ENCODE measurements at places on chromosomes 13 and 19.

DNA sequence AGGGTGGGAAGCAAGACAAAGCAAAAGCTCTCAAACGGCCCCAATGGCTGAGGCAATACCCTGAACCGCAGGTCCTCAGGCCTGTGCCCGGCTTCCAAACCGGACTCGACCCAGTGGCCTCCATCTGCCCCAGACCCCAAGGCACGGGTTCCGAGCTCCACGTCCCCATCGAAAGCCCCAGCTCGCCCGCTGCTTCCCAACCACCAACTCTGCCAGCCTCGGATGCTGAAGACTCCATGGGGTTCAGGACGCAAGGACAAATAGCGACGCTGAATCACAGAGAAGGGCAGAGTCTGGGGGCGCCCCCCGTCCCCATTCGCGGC lies 559 bp downstream of the POLR2E start:
- no peak for DNase-seq

DNA sequence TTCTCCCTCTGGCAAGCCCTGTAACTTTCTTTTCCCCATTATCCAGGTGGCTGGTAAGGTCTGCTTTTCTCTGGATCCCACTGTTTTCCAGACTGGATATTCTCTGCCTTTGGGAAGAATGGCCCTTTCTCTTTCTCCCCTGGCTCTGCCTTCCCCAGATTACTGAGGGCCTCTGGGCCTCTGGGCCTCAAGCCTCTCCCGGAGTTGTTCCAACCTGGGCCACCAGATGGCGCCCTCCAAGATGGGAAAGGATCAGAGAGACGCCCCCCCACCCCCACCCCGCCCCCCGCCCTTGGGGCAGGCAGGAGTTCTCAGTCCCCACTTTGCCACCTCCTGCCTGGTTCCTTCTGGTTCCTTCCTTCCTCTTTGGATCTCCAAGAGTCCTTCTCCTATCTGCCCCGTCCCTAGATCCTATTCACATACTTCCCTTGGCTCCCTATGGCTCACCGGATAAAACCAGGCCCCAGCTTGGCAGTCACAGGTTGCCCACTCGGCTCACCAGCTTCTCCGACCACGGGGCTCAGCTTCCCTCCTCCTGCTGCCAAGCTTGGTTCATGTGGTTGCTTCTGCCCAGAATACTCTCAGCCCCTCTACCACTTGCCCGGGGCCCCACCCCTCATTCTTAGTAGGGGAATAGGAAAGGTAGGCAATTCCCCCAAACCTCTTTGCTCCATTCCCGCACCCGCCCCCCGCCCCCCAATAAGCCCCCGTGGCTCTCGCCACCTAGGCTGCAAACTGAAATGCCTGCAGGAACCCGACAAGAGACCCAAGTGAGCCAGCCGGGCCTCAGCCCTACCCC lies 13.1 kb downstream of the EPS8L1 start:
- peak; percentile 84 for DNase-seq

- no peak for DNase-seq
Measured at GRCh38 chr19:660793-661426, 2.1 kb downstream of the RNF126 start.

- no peak for DNase-seq
Measured at GRCh38 chr13:23672616-23673015, 102.4 kb downstream of the TNFRSF19 start.

- no peak for DNase-seq
Measured at GRCh38 chr19:49710372-49710951, 19.5 kb downstream of the CPT1C start.

DNA sequence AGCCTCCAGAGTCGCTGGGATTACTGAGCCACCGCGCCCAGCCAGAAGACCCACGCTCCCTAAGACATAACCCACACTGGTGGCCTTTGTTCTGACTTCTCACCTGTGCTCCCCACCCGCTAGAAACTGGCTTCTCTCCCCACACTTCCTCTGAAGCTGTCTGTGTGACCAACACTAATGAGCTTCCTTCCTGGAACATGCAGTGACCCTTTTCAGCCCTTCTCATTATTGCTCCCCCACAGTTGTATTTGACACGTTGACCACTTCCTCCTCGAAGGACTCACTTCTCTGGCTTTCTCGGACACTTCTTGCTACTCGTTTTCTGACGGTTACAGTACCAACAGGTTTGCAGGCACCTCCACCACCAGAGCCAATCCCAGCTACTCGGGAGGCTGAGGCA lies 10.9 kb downstream of the NCR1 start:
- no peak for DNase-seq

- no peak for DNase-seq
Measured at GRCh38 chr19:31969016-31969415, 376.4 kb upstream of the ZNF507 start.

DNA sequence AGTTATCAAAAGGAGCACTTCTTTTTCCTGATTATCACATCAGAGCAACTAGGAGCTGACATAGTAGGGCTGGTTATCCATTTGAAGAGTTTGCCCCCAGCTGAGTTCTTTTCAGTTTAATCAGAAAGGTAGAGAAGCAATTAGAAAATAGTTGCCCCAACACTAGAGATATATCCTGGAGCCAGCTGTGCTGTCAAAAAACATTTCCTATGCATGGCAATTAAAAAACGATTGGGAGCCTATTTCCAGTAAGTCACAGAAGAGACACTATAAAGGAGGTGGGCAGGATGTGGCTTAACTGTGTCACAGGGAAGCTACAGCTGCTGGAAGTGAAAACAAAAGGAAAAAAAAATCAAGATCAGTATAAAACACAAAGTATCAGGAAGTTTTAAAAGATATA lies 155.7 kb upstream of the SLITRK1 start:
- DNase-seq, result no peak

- DNase-seq, result no peak
Measured at GRCh38 chr19:425056-425455, 16.1 kb upstream of the C2CD4C start.

DNA sequence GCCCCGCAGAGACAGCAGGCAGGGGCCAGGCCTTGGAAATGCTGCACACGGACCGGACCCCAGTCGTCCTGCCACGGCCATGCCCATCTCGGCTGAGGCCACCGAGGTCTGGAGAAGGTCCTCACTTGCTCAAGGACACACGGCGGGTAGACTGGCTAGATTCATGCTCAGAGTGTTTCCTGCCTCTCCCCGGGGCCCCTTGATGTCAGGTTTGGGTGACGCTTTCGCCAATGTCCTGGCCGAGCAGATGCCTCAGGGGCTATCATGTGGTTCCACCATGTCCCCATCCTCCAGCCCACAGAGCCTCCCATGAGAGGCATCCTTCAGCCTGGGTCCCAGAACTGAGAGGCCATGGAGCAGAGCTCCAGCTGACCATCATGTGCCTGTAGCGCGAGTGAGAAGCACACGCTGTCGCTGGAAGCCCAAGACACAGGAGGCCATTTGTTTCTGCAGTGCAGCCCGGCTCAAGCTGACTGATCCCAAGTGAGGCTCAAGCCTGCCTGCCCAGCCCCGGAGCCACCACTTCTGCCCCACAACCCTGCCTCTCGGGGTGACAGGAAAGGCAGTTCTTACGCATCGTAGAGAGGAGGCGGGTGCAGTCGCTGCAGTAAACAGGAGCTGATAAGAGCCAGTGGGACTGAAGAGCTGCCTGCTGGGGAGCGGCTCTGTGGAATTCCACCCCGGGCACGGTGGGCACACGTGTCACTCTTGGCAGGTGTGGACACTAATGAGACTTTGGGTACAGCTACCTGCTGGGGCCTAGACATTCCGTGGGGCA lies 53.9 kb upstream of the GAS6 start:
- no peak for DNase-seq

DNA sequence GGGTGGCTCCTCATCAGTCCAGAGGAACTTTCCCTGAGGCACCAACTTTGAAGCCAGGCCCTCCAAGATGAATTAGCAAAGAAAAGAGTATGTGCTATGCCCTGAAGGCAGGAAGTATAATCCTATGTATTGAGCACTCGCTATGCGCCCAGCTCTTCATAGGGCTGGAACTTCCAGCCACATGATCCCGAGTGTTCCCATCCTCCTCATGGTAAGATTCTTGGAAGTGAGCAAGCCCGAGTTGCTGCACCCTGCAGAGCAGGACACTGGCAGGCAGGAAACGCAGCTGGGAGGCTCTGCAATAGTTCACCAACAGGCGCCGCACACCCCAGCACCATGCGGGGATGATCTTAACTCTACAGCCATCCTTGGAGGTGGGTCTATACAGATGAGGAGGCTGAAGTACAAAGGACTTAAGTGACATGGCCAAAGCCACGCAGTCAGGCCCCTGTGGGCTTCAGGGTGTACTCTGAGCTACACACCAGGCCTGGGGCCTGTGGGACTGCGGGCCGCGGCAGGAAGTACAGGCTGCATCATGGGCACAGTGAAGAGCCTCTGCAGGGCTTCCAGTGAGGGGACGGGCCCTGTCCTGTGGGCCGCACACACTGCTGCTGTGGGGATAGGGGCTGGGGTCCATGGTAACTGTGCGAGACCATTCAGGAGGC lies 25.1 kb downstream of the C19orf47 start:
- DNase-seq, result no peak

DNA sequence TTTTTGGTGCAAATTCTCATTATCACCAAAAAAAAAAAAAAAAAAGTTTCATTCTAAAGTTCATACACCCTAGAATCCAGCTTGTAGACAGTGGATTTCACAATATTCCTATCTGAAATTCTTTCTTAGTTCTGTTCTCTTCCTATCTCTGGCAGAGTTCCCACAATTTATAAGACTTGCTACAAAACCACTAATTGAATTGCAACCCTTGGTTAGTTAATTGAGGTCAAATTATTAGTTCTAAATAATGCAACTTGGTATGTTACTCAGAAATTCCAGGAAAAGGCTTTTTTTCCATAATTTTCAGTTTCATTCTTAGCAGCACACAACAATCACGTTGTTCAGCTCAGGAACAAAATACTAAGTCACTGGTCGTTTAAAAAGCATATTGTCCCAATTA lies 58.5 kb downstream of the SPATA13 start:
- DNase-seq, result no peak

DNA sequence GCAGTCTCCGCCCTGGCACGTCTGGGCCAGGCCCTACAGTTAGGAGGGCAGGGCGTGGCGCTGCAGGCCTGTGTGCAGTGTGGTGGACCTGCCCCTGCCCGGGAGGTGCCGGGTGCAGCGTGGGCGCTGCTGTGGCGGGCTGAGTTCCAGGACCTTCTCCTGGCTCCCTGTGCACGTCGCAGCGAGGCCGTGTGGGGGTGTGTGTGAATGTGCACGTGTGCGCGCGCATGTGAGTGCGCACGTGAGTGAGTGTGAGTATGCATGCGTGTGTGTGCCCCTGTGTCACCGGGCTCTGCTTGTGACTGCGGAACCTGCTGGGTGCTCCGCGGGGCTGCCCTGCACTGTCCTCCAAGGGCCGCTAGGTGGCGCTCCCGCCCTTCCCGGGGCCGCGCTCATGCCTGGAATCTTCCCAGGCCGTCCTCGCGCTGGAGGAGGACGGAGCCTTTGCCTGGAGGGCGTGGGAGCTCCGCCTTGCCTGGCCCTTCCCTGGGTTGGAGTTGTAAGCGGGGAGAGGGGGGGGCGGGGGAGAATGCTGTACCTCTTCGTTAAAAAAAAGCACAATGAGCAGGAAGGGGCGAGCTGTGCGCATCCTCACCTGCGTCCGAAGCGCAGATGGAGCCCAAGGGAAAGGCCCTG lies 79.3 kb downstream of the KDM4B start:
- peak; percentile 61 for DNase-seq

GRCh38 chr13:91544723-91545122 lies 146.3 kb downstream of the GPC5 start:
- DNase-seq, result no peak

DNA sequence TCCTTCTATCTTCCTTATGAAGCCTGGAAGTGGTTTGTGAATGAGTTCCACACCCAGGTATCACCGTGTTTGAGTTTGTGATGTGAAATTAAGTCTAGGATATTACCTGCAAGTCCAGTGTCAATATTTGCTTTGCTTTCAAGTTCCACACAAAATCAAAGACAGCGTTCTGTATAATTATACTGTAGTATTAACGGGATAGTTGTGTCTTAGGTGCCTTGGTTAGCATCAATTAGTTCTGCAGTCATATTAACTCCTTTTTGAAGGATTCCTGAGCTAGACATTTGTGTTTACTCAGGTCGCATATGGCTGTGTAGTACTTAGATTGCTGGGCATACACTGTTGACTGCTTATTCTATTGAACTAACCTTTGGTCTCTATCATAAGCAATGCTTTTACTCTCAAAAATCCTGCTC lies 54.4 kb downstream of the ERCC5 start:
- no peak for DNase-seq

DNA sequence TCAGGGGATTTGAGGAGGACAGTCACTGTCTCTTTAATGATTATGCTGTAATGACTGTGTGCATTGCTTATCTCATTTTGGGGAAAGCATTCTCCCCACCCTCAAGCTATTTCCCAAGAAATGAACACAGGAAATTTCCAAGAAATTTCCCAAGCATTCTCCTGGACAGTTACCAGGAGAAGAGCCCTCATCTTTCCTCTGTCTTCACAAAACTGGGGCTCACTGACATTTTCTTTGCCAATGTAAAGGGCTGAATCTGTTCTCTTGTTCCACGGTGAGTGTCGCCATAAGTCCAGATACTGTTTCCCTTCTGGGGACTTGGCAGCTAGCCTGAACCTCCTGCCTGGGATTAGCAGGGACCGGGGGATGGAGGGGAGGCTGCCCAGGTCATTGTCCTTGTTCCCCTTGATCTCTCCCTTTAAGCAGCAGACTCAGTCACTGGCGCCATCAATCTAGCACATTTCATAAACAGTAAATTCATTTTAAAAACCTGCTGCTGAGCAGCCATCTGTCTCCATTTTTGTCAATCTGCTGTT lies 172.8 kb downstream of the DNAJC15 start:
- no peak for DNase-seq

Measured in stimulated activated CD4-positive, alpha-beta T cell treated with anti-CD3 and anti-CD28 coated beads, Interleukin-4, amount 100 ng/mL, for 24 hours (primary cell).